Stimulated activated CD4-positive, alpha-beta T cell treated with anti-CD3 and anti-CD28 coated beads, Interleukin-2, amount 100 ng/mL, for 48 hours (primary cell): ENCODE measurements at places on chromosomes 7 and 10.

DNA sequence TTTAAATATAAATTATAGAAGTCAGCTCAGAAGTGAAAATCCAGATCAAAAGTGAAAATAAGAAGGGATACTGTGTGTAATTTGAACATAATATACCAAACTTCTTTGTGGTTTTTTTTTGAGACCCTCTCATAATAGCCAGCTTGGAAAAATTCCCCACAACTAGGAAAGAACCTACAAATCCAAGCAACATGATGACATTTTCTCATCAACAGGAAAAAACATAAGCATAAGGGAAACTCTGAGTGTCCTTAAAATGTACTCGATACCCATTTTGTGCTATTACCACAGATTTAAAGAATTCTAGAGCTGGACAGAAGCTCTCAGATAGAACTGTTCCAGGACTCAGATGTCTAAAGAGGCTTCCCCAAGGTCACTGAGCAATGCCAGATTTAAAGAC is 214.8 kb upstream of the KLF14 start:
- no peak for DNase-seq

DNA sequence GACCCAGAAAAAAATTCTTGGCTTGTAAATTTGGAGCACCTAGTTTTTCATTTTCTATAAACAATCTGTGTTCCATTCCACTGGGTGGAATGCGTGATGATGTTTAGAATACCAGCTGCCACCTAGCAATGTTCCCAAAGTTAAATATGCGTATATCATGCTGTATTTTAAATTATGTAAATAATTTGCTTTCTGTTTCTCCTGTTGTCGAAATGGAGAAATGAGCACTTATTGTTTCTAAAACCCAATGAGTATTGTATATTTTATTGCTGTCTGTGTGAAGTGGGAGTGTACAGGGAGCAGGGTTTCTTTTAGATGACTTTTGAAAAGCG is 49.4 kb upstream of the CELF2 start:
- DNase-seq = no peak

- no peak for DNase-seq
Measured at GRCh38 chr10:115706488-115707076, 566.4 kb downstream of the GFRA1 start.

- no peak for DNase-seq
Measured at GRCh38 chr10:44355630-44356029, 29.3 kb downstream of the CXCL12 start.

DNA sequence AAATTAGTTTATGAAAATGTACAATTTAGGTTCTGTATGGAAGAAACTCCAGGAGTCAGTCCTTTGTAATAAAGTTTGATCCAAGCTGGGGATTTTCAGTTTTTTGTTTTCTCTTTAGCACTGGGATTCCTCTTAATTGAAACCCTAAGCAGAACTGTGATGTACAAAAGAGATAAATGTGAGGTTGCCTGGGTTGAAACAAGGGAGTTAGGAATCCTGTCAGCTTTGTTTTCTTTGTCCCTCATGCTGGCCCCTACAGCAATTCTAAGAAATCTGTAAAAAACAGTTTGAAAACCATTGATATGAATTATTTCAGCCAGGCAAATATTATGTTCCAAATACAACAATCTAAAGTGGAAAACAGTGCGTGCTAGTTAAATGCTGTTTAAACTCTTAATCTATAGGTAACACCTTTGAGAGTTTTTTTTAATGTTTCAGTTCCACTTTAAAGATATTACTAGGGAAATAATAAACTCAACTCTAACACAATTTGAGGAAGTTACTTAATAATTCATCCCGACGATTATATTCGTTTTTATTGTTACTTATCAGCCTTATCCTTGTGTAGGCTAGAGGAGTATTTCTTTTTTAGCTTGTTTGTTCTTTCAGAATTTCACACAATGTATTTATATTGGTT is 65.3 kb downstream of the SGCE start:
- no peak for DNase-seq

DNA sequence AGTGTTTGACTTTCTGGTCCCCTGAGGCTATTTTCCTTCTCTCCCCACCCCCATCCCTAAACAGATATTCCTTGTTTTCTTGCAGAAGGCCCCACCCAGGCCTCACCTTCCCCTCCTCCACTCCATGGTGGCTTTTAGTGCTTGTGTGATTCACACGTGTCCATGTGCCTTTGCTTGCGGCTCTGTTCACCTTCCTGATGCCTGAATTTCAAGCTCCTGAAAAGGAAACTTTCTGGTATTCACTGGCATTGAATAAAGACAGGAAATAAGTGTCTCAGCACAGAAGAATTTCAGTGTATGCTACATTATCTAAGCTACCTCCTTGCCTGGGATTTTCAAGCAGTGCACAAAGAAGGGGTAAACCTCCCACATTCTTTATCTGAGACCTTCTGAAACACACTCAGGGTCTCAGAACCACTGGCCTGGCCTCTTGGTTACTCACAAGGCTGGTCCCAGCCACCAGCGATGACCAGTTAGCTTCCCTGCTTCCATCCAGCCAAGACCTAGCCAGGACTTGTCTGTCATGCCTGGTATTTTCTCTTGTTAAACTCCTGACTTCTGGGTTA is 17.2 kb upstream of the UBE2H start:
- DNase-seq = no peak

DNA sequence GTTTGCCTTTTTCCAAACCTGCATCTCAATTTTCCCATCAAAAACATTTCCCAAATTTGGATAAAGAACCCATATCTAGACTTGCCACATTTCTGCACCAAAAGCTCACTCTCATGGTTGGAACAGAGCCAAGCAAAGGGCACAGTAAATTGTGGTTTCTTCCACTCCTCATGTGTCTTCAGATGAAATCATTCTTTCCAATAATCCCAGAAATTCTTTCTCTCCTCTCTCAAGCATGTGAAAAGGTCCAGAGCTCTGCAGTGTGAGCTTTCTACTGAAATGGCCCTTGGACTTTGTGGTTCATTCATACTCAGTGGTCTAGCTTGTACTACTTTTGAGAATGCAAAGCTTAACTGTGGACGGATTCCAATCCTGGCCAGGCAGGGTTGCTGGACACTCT is 19.8 kb downstream of the PRSS2 start:
- no peak for DNase-seq

- no peak for DNase-seq
Measured at GRCh38 chr10:8392216-8392615, 337.7 kb downstream of the GATA3 start.

DNA sequence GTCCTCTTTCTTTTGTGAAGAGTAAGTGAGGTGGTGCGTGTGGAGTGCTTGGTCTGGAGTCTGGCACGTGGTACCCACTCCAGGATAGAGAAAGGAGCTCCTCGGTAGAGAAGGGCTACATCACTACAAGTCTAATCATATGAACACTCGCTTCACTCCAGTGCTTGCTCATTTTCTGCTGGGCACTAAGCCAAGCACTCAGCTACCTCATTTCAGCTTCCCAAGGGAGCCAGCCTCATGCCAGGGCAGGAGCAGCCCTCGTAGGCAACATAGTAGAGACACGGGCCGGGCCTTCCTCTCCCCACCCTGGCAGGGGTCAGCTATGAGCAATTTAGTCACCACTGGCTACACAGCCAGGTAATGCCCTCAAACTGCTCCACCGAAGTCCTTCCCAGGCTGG is 11.4 kb upstream of the HSPA12A start:
- DNase-seq = no peak

DNA sequence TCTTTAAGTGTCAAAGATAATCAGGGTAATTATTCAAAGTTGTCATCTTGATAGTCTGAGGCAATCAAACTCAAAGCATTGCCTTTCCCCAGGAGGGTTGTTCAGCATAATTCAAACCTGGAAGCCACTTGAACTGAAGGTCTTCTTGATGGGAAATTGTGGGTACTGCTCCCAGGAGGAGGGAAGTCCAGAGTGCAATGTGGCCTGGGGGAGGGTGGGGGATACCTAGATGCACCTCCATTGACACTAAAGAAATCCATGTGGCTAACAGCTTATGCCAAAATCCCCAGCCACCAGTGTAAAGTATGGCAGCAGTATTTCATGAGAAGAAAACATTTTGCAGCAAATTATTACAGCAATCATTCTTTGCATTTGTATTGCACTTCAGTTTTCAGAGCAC is 114.9 kb downstream of the STRA8 start:
- DNase-seq = no peak
